ENCODE measurements at places on chromosomes 6 and 20. TPM values are rescaled to one million over a fixed set of nuclear protein-coding genes. Genes with fewer than 3 reads are reported as not detected.

The EEF1A2 gene
- 2,603 TPM for total RNA-seq

The TNFRSF6B gene
- total RNA-seq = 1.7 TPM

The HLA-DRB5 gene
- total RNA-seq = 0.80 TPM

The SIRPD gene
- not detected for total RNA-seq

The BIRC7 gene
- not detected for total RNA-seq

The DACT2 gene
- total RNA-seq = not detected

The ADGRF1 gene
- not detected for total RNA-seq

The FAM120B gene
- 10.7 TPM for total RNA-seq

The CUL9 gene
- 5.3 TPM for total RNA-seq

The LTB gene
- not detected for total RNA-seq

The KIF6 gene
- not detected for total RNA-seq

The DNAH8 gene
- total RNA-seq = not detected

The SYNE1 gene
- total RNA-seq = 48.1 TPM

The MYCT1 gene
- total RNA-seq = 8.0 TPM

The PI16 gene
- total RNA-seq = 3.2 TPM

The EMILIN3 gene
- 0.20 TPM for total RNA-seq

The LRP11 gene
- total RNA-seq = 5.6 TPM

The FRS3 gene
- total RNA-seq = 4.4 TPM

The BHLHE23 gene
- not detected for total RNA-seq

The GMPR gene
- 109 TPM for total RNA-seq

The WFDC12 gene
- total RNA-seq = not detected

The GSTA2 gene
- total RNA-seq = not detected

The TSPO2 gene
- total RNA-seq = not detected

The ROS1 gene
- total RNA-seq = not detected

The RBBP8NL gene
- total RNA-seq = not detected

The LBP gene
- total RNA-seq = 9.3 TPM

The NR2E1 gene
- not detected for total RNA-seq

The CRIP3 gene
- total RNA-seq = not detected

The SIRPA gene
- total RNA-seq = 62.0 TPM

The MYO6 gene
- total RNA-seq = 1.6 TPM

The CLIC5 gene
- 95.7 TPM for total RNA-seq

The BNIP5 gene
- not detected for total RNA-seq

The CCM2L gene
- 3.2 TPM for total RNA-seq

The RBPJL gene
- not detected for total RNA-seq

The SLC22A2 gene
- total RNA-seq = not detected

The KDM1B gene
- 26.9 TPM for total RNA-seq

The NOX3 gene
- total RNA-seq = not detected

The EFCAB8 gene
- not detected for total RNA-seq

The GRM1 gene
- total RNA-seq = not detected

The UNC5CL gene
- total RNA-seq = 0.52 TPM

The BANF2 gene
- not detected for total RNA-seq

The SPAG4 gene
- not detected for total RNA-seq

The MGME1 gene
- 9.1 TPM for total RNA-seq

The NPBWR2 gene
- not detected for total RNA-seq

The CGA gene
- total RNA-seq = not detected

The SYNGAP1 gene
- 0.71 TPM for total RNA-seq

The ZSCAN16 gene
- 1.8 TPM for total RNA-seq

The RSPH9 gene
- not detected for total RNA-seq

The SLC16A10 gene
- total RNA-seq = 127 TPM

The BTNL2 gene
- not detected for total RNA-seq

The MLN gene
- not detected for total RNA-seq

The RNGTT gene
- 11.3 TPM for total RNA-seq

The NKX2-2 gene
- not detected for total RNA-seq

The VIP gene
- 0.88 TPM for total RNA-seq

The LY6G6D gene
- total RNA-seq = not detected

The LST1 gene
- total RNA-seq = not detected
